ENCODE measurements at places on chromosomes 5 and 9.

- H3K27ac ChIP-seq = no peak overlapping the region
- H3K27me3 ChIP-seq = no peaks in the 10 kb centered on the region
- H3K4me3 ChIP-seq = no peak overlapping the region
- no peaks in the 10 kb centered on the region for H3K4me1 ChIP-seq
- no peak for DNase-seq
These were observed 137.3 kb downstream of the SEMA6A start for GRCh38 chr5:116437351-116437705.

DNA sequence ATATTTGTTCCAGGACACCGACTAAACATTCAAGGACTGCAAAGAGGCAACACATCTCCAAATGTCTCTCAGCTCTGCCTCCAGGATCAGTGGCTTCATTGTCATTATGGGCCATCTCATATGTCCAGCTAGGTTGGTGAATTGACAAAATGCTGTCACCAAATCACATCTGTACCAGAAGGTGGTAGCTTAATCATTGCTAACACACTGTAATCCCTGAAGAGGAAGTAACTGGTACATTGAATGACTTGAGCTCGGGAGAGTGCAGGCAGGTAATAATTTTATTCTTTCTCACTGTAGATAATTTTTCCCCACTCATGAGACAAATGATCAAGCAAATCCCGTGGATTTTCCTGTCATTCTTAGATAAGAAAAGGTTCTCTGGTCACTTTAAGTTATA lies 169.8 kb downstream of the SEMA6A start:
- no peak overlapping the region for H3K4me3 ChIP-seq
- peaks cover 28% of the 10 kb centered on the region for H3K36me3 ChIP-seq
- H3K27ac ChIP-seq = no peak overlapping the region
- DNase-seq = no peak
- H3K27me3 ChIP-seq = no peaks in the 10 kb centered on the region

- H3K4me1 ChIP-seq = peaks cover 20% of the 10 kb centered on the region
- H3K27ac ChIP-seq = no peak overlapping the region
- peaks cover 8% of the 10 kb centered on the region for H3K36me3 ChIP-seq
- no peak overlapping the region for H3K4me3 ChIP-seq
- DNase-seq = no peak
- H3K27me3 ChIP-seq = no peaks in the 10 kb centered on the region
These were observed 58.3 kb downstream of the RANBP6 start for GRCh38 chr9:5957166-5957565.

GRCh38 chr9:98314381-98315066 lies 59.1 kb upstream of the TBC1D2 start:
- H3K27ac ChIP-seq = no peak overlapping the region
- DNase-seq = no peak
- H3K27me3 ChIP-seq = no peaks in the 10 kb centered on the region
- peaks cover 2% of the 10 kb centered on the region for H3K4me1 ChIP-seq

DNA sequence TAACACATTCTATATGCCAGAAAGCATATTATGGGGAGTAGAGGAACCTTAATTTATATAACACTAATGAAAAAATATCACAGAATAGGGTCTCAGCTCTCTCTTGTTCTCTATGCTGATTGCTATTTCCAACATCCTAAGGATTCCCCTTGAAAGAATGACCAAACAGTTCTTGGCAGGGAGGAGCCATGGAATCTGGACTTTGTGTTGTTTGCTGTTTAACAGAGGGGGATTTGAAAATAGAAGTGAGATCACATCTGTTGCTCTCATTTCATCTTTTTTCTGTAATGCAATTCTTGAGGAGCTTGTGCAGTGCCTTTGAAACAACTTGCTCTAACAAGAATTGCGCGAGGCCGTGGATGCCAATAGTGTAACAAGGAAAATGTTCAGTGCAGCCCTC lies 755.3 kb downstream of the TLE1 start:
- no peaks in the 10 kb centered on the region for H3K4me1 ChIP-seq
- no peaks in the 10 kb centered on the region for H3K36me3 ChIP-seq
- no peak for DNase-seq
- no peak overlapping the region for H3K27ac ChIP-seq
- H3K27me3 ChIP-seq = no peaks in the 10 kb centered on the region
- no peak overlapping the region for H3K4me3 ChIP-seq

- H3K27me3 ChIP-seq = no peaks in the 10 kb centered on the region
- DNase-seq = no peak
- peak overlapping the region; percentile 94 for H3K4me3 ChIP-seq
- peaks cover 26% of the 10 kb centered on the region for H3K36me3 ChIP-seq
These were observed 329 bp downstream of the SYK start for GRCh38 chr9:90801973-90802322.

- H3K4me3 ChIP-seq = peak overlapping the region; percentile 95
- H3K4me1 ChIP-seq = peaks cover 63% of the 10 kb centered on the region
- H3K36me3 ChIP-seq = peaks cover 38% of the 10 kb centered on the region
- no peaks in the 10 kb centered on the region for H3K27me3 ChIP-seq
These were observed 1.3 kb downstream of the QSOX2 start for GRCh38 chr9:136244122-136244968.

DNA sequence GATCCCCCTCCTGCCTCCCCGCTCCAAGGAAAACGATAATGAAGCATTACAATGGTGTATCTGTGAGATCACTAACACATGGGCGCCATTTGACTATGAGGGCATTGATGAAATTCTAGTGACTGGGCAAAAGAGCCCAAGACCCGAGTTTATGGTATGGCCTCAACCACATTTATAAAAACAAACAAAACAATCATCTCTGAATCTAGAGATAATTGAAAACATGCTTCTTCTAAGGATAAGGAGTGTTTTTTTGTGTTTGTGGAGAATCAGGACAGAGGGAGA lies 100.9 kb upstream of the SEMA6A start:
- no peak overlapping the region for H3K27ac ChIP-seq
- DNase-seq = no peak
- H3K27me3 ChIP-seq = no peaks in the 10 kb centered on the region
- H3K36me3 ChIP-seq = no peaks in the 10 kb centered on the region

DNA sequence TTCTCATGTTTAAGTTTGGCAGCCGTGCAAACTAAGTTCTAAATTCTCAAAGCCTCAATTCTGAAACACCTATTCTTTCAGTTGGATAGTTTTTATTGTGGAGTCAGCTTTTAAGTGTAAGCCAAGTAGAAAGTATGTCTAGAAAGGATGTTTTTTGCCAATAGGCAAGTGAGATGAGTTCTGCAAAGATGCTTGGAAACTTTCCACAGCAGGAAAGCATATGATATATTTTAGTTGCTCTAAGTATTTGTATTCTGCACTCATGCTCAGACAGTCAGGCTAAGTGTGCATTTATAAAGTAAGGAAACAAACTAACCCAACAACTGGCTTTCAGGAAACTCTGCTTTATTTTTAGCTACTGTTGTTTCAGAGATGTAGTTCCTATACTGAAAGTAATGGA lies 67.3 kb upstream of the CDH18 start:
- H3K4me3 ChIP-seq = no peak overlapping the region
- no peaks in the 10 kb centered on the region for H3K27me3 ChIP-seq
- H3K4me1 ChIP-seq = no peaks in the 10 kb centered on the region
- no peak for DNase-seq

- peaks cover 54% of the 10 kb centered on the region for H3K4me1 ChIP-seq
- no peak overlapping the region for H3K27ac ChIP-seq
- no peaks in the 10 kb centered on the region for H3K27me3 ChIP-seq
- H3K36me3 ChIP-seq = peaks cover 63% of the 10 kb centered on the region
- no peak overlapping the region for H3K4me3 ChIP-seq
These were observed 7.7 kb downstream of the CSNK1A1 start for GRCh38 chr5:149543361-149544027.

- peak overlapping the region; percentile 50 for H3K4me3 ChIP-seq
- H3K36me3 ChIP-seq = peaks cover 1% of the 10 kb centered on the region
- H3K27ac ChIP-seq = no peak overlapping the region
These were observed 4.9 kb downstream of the NADK2 start for GRCh38 chr5:36236801-36237200.

DNA sequence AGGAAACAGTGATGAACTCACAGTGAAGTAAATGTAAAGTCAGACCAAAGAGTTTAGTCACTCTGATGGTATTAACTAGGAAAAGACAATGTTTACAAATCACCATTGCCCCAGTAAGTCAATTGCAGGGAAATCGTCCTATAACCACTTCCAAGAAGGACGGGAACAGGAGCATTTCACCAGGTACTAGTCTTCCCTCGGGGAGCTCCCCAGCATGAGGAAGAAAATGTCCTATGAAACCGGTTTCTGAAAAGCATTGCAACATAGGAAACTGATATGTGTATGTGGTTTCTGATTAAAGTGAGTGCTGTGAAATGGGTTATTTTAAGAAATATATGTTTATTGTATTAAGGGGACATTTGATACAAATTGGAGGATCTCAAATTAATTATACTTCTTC lies 626.7 kb upstream of the ADAMTS16 start:
- H3K27ac ChIP-seq = no peak overlapping the region
- no peaks in the 10 kb centered on the region for H3K27me3 ChIP-seq
- no peaks in the 10 kb centered on the region for H3K4me1 ChIP-seq
- H3K4me3 ChIP-seq = no peak overlapping the region
- no peak for DNase-seq
- no peaks in the 10 kb centered on the region for H3K36me3 ChIP-seq

- no peaks in the 10 kb centered on the region for H3K27me3 ChIP-seq
- peaks cover 91% of the 10 kb centered on the region for H3K4me1 ChIP-seq
- H3K4me3 ChIP-seq = no peak overlapping the region
- no peak for DNase-seq
- H3K27ac ChIP-seq = peak overlapping the region; percentile 100
- peaks cover 13% of the 10 kb centered on the region for H3K36me3 ChIP-seq
These were observed 4.8 kb downstream of the GLIPR2 start for GRCh38 chr9:36141288-36141687.

- no peak overlapping the region for H3K4me3 ChIP-seq
- peaks cover 51% of the 10 kb centered on the region for H3K4me1 ChIP-seq
- DNase-seq = peak; percentile 9
- H3K27ac ChIP-seq = no peak overlapping the region
These were observed 5.9 kb downstream of the LPCAT1 start for GRCh38 chr5:1517838-1518237.

DNA sequence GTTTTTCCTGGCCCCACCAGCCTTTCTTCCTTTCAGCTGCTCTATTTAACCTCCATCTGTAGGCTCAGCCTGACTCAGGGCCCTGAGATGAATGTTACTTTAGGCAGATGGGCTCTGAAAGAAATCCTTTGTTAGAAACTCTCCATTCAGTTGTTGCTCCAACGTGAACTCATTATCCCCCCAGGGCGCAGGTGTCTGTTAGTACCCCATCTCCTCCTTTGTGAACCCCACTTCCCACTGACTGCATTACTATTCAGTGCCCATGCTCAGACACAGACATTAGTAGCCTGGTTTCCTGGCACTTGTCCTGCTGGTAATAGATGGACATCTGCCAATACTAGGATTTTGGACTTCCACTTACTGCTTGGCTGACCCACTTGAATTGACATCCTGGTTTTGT lies 1271.6 kb downstream of the PTPRD start:
- H3K36me3 ChIP-seq = no peaks in the 10 kb centered on the region

DNA sequence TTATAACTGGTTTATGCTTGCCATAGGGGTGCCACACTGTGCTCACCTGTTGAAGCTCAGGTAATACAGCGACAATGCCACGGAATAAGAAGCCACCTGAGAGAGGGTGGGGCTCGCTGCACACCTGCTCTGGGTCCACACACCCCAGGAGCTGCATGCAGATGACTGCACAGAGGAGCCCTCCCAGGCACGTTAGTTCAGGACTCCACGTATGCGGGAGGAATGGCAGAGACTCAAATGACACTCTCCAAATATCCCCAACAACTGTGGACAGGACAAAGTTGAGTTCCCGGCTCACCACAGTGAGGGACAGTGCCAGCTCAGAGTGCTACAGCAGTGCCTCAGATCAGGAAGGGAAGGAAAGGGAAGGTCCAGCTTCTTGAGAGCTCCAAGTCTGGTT lies 5.8 kb upstream of the FCN1 start:
- no peak for DNase-seq
- H3K27ac ChIP-seq = no peak overlapping the region
- no peak overlapping the region for H3K4me3 ChIP-seq

- H3K36me3 ChIP-seq = no peaks in the 10 kb centered on the region
- no peak for DNase-seq
- H3K4me1 ChIP-seq = no peaks in the 10 kb centered on the region
These were observed 123.4 kb downstream of the OLFM1 start for GRCh38 chr9:135210676-135211523.

DNA sequence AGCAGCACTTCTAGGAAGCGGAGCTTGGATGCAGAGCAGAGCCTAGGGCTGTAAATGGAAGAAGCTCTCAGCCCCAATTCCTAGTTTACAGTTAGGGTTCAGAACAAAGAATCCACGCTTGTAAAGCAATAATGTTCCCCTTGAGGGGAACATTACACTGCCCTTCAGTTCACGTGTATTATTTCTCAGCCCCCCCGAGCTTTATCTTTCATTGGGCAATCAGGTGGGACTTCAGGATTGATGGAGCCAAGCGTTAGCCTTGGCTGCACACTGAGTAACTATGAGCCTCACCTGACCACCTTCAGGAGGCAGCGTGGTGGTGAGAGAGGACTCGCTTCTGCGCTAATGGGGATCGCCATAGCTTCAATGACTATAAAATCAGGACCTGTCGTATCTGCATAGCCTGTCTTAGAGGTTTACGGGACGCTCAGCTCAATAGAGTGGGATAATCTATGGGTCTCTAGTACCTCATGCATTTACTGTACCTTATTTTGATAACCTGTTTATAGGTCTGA lies 157.0 kb upstream of the RASEF start:
- DNase-seq = no peak
- H3K27ac ChIP-seq = no peak overlapping the region
- peaks cover 7% of the 10 kb centered on the region for H3K4me1 ChIP-seq
- H3K27me3 ChIP-seq = peaks cover 36% of the 10 kb centered on the region

- H3K4me1 ChIP-seq = no peaks in the 10 kb centered on the region
- H3K4me3 ChIP-seq = no peak overlapping the region
- H3K27ac ChIP-seq = no peak overlapping the region
- H3K36me3 ChIP-seq = no peaks in the 10 kb centered on the region
- DNase-seq = no peak
- H3K27me3 ChIP-seq = no peaks in the 10 kb centered on the region
These were observed 41.0 kb upstream of the TMEM215 start for GRCh38 chr9:32742296-32742695.

DNA sequence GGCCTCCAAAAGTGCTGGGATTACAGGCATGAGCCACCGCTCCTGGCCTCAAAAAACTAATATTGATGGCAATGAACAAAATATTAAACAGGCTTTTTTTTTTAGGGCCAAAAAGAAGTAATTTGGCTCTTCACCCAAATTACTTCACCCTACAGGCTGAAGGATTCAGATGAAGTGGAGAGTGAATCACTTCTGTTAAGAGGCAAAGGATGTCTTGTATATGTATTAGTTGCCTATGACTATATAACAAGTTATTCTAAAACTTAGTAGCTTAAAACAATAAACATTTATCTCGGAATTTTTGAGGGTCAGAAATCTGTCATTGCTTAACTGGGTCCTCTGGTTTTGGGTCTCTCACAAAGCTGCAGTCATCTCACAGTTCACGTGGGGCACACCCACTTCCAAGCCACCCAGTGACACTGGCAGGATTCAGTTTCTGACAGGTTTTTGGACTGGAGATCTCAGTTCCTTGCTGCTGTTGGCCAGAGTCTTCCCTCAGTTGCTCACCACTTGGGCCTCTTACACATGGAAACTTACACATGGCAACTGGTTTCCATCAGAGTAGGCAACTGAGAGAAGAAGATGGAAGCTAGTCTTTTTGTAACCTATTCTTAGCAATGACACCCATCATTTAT lies 66.7 kb downstream of the IQGAP2 start:
- no peak overlapping the region for H3K4me3 ChIP-seq
- H3K36me3 ChIP-seq = no peaks in the 10 kb centered on the region
- H3K27ac ChIP-seq = no peak overlapping the region
- no peak for DNase-seq

- no peak overlapping the region for H3K4me3 ChIP-seq
- H3K36me3 ChIP-seq = no peaks in the 10 kb centered on the region
- DNase-seq = no peak
- H3K27ac ChIP-seq = no peak overlapping the region
These were observed 117.6 kb upstream of the S1PR3 start for GRCh38 chr9:88873635-88874034.
